ENCODE measurements at places on chromosomes 4 and X. TPM values are rescaled to one million over a fixed set of nuclear protein-coding genes. Genes with fewer than 3 reads are reported as not detected.

DNA sequence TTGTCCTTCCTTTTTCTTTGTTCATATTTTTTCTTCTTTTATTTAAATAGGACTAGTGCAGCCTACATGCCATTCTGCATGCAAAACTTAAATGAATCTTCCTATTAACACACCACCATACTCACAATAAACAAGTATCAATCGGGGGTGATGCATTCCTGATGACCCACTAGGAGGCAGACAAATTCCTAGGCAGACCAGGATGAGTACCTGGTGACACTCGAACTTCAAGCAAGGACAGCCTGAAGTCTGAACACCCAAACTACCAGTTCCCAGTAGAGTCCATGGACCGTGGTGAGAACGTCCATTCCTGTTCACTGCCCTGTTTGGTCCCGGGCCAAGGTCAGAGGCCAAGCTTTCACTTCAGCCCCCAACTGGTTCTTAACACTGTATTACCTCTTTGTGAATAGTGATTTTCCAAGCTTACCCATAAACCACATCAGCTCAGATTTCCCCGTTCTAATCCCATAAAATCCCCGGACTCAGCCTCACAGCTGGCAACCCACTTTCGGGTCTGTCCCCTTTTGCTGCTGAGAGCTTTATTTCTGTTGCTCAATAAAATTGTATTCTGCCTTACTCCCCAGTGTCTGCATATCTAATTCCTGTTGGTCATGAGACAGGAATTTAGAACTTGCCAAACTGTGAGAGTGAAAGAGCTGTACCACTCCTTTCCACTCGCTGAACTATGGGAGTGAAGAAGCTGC is 1286.6 kb downstream of the FSTL5 start:
- DNase-seq = no peak

DNA sequence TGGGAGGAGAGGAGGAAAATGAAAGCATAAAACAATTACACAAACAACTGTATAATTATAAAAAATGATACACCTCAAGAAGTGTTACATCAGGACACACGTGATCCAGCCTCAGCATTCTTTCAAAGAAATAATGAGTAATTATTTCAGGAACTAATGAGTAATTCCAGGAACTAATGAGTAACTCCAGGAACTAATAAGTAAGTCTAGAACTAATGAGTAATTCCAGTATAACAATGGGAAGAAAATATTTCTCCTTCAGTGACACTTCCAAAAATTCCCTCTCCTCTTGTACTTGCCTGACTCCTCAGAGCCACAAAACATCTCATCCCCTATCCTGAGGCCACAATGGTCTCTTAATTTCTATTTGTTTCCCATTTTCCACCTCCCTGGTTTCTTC is 63.5 kb upstream of the COL25A1 start:
- no peak for DNase-seq

UCP1 gene
- not detected for total RNA-seq

GRCh38 chr4:147778942-147779341 is 47.1 kb downstream of the ARHGAP10 start:
- DNase-seq = no peak

ZNF630 gene
- 2.8 TPM for total RNA-seq

ADH1B gene
- total RNA-seq = 62.3 TPM

SYTL4 gene
- 30.4 TPM for total RNA-seq

- no peak for DNase-seq
Observed at GRCh38 chr4:763191-763810, 57.7 kb downstream of the PCGF3 start.

BGN gene
- total RNA-seq = 11.4 TPM

DNA sequence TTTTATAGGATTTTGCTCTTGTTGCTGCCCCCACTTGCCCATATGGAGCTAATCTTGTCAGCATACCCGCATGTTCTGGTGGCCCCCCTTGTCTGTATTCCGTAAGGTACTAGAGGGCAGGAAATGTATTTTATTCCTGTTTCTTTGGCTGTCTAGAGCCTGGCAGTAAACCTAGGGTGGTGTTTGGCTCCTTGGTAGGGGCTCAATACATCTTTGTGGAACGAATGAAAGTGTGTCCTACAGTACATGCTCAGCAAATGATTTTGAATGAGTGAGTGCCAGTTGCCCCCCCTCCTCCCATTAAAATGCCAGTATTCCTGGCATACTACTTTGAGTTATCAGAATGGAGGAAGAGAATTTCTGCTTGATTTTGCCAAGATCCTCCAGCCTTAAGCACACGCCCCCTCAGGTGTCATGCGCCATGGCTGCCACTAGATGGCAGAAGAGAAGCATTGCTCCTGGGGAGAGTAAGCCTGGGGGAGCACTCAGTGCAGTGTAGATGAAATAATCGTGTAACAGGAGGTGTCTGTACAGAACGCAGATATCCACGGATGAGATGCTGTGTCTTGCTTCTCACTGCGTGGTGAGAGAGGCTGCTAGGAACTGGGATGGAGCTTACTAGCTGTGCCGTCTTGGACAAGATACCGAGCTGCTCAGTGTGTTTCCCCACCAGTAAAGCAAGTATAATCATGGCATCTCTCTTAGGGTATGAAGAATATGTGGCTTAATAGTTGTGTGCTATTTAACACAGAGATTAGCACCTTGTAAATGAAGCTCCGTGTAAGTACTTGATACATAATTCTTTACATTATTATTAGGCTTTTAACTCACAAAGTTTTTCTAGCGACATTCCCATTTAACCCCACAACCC is 17.2 kb upstream of the RNF212 start:
- DNase-seq = peak; percentile 74

PRDM5 gene
- 9.3 TPM for total RNA-seq

DNA sequence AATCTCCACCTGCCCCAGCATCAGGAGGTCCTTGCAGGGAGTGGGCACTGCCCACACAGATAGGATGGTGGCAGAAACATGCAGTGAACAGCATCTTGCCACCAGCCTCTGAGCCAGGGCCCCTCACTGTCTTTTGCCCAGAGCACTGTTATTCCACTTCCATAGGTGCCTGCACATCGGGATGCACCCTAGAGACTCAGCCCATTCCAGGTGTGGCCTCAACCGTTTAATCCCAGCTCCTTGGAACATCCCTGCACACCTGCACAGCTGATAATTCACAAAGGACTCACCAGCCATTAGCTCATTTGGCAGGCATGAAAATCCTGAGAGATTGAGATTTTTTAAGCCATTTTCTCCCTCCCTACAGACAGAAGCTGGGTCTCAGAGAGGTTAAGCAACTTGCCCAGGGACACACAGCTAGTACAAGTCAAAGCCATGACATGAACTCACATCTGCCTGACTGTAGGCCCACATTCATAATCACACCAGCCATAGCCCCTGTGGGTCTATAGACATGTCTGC is 116.3 kb downstream of the EFNB1 start:
- DNase-seq = no peak

CCDC160 gene
- total RNA-seq = not detected

DNA sequence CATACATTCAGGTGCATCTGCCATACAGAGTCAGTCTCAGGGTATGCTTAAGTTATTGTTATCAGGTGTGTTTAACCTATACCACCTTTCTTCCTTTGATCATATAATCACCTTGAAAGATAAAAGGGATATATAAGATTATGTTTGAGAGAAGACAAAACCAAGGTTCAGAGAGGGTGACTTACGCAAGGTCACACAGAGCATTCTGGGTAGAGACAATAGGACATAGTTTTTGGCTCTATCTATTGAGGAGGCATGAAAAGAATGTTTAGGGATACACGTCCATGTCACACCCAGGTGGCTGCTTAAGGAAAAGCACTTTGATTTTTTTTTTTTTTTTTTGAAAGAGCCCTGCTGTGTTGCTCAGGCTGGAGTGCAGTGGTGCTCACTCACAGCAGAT is 327.1 kb upstream of the RPS6KA3 start:
- DNase-seq = no peak

MBNL3 gene
- 40.5 TPM for total RNA-seq

- peak; percentile 24 for DNase-seq
Observed at GRCh38 chrX:104420907-104421306, 145.1 kb upstream of the IL1RAPL2 start.

GRCh38 chr4:5014007-5014682 is 5.1 kb downstream of the CYTL1 start:
- no peak for DNase-seq

SATL1 gene
- total RNA-seq = not detected

DNA sequence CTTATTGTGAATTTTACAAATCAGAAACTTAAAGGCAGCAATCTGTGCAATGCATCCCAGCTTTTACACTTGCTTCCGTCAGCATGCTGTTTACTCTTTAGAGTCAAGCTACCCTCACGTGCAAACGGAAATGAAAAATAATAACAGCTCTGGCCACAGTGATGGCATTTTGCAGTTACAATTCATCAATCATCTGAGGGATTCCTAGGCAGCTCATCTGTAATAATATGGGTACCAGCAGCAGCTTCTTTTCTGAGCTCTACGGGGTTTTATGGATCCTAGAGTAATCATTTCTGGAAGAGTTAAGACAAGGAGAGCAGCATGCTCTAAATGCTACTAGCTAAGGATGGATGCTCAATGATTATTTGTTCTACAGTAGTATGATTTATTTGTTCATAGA is 313.6 kb downstream of the AFF2 start:
- DNase-seq = no peak

ACE2 gene
- 19.5 TPM for total RNA-seq

IQSEC2 gene
- 26.1 TPM for total RNA-seq

GRCh38 chr4:8194306-8195242 is 4.5 kb upstream of the SH3TC1 start:
- DNase-seq = no peak

DNA sequence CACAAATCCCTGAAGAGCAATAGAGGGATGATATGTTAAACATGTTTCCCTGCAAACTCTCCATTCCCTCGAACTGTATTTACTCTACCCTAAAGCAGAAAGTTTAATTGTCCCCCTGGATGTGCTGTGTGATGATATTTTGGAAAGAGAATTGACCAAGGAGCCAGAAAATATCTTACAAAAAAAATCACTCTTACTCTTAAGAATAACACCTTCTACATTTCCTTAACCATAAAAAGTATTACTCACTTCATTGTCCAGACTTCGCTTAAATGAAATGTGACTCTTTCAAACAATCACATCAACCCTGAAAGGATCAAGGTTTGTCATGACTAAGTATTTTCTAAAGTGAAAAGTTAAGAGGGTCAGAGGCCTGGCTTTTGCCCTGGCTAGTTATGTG is 49.0 kb upstream of the EGFL6 start:
- no peak for DNase-seq

RAB33A gene
- total RNA-seq = not detected

GPAT3 gene
- total RNA-seq = 23.5 TPM

DNA sequence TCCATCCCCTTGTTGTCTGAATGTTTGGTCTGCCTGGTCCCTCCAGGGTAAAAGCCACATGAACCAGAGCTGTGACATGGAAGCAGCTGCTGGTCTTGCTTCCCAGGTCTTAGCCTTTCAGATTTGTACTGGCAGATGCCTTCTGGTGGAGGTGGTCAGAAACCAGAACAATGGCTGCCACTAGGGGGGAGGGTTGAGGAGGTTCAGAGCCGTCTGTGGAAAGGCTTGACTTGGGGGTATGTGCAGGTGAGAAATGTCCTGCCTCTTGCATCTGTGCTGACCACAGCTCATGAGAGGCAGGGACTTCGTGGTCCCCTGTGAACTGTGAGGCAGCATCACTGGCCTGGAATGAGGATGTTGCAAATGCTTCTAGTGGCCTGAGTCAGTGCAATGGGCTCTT is 144.2 kb upstream of the WDR1 start:
- DNase-seq = no peak

DNA sequence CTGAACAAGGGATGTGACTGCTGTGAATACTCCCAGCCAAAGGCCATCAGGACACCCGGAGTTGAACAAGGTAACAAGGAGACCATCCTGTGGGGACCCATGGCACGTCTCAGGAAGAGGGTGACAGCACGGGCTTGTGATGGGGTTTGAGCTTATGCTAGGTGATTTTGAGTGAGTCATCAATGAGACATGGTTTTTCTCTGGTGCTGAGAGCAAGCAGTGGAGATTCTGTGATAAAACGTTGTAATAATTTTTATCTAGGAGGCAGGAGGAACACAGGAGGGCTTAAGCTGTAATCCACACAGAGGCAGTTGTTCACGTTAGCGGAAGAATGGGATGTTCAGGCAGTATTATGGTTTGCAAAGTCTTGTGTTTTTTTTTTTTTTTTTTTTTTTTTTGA is 36.0 kb downstream of the TRIML1 start:
- no peak for DNase-seq

- DNase-seq = no peak
Observed at GRCh38 chr4:77003400-77003799, 53.8 kb downstream of the SEPTIN11 start.

KIAA1210 gene
- total RNA-seq = not detected

- no peak for DNase-seq
Observed at GRCh38 chr4:8710946-8711345, 118.4 kb downstream of the CPZ start.

All from colonic mucosa (tissue), 4 donors.